Activated CD8-positive, alpha-beta memory T cell treated with anti-CD3 and anti-CD28 coated beads, Interleukin-2, amount 50 U/mL, for 4 hours (primary cell): ENCODE measurements at places on chromosomes 2 and 18.
A peak's percentile ranks its signal among the peaks of the same experiment; 100 is the strongest.

DNA sequence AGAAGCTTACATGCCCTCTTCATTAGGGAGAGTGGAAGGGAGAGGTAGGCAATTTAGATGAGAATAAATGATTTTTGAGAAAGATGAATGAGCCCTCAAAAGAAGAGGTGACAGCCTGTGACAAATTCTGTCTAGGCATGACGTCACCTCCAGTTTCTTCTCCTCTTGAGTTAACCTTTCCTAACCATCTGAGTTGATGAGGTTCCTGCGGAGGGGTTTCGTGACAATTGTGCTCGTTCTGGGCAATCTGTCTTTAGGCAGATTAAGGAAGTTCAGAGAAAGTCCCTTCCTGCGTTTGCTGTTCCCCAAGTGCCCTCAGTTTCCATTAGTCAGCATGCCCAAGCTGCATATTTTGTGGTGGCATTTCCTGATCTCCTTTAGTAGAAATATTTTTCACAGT is 640.2 kb upstream of the SYT4 start:
- DNase-seq = no peak

GRCh38 chr2:54422072-54422581 is 34.0 kb upstream of the SPTBN1 start:
- DNase-seq = peak; percentile 22

- no peak for DNase-seq
Observed at GRCh38 chr18:31778391-31778950, 17.8 kb upstream of the SLC25A52 start.

DNA sequence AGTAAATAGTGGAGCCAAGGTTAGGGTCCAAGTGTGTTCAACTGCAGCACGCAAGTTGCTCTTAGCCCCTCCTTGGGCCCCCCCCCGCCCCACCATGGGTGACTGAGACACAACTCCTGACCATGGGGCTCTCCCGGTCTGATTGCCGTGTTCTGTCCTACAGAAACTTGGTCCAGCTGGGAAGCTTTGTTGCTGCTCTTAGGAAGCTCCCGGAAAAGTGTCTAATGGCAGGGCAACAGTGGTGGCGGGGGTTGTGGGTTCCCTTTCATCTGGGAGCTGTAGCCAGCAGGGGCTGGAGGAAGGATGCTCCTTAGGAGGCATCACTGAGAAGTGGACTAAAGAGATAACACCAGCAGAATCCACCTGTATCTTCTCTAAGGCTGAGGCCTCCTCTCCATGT is 111.1 kb downstream of the CYP26B1 start:
- no peak for DNase-seq

- no peak for DNase-seq
Observed at GRCh38 chr2:175599966-175600831, 401.9 kb downstream of the LNPK start.

GRCh38 chr18:26621161-26622026 is 73.0 kb upstream of the KCTD1 start:
- DNase-seq = no peak

GRCh38 chr18:49023271-49023937 is 72.6 kb upstream of the SMAD7 start:
- no peak for DNase-seq

- DNase-seq = no peak
Observed at GRCh38 chr2:64376926-64377325, 77.0 kb upstream of the LGALSL start.

DNA sequence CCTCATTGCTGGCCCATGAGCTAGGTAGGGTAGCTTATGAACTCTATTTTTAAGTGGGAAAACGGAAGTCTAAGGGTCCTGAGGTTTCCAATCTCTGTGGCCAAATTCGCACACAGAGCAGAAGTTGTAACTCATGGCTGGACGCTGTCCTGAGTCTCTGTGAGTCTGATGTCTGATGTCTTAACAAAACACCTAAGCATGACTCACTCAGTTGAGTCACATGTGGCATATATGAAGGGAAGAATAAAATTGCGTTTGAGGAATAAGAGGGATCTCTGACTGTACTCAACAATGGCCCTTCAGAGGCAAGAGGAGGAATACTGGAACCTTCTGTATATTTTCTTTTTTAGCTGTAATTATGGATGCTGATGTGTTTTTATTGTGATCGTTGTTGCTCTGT is 569.7 kb downstream of the RIT2 start:
- no peak for DNase-seq

- DNase-seq = no peak
Observed at GRCh38 chr2:2587354-2587753, 256.3 kb upstream of the MYT1L start.

- DNase-seq = no peak
Observed at GRCh38 chr2:30223413-30223874, 7.9 kb upstream of the LBH start.

DNA sequence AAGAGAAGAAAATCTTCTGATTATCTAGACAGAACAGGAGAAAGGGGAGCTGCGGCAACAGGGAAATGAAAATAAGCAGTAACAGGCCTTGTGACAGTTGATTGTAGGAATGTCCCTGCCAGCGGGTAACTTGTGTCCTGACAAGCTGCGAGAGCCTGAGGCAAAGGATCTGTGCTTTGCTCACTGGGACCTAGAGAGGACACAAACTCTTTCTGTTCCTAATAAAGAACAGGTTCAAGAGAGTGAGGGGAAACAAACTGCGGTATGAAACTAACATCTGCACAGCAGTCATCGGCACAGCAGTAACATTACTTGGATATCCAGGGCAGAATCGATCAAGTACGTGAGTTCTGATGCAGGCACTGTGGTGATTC is 103.7 kb upstream of the THOC1 start:
- DNase-seq = no peak

DNA sequence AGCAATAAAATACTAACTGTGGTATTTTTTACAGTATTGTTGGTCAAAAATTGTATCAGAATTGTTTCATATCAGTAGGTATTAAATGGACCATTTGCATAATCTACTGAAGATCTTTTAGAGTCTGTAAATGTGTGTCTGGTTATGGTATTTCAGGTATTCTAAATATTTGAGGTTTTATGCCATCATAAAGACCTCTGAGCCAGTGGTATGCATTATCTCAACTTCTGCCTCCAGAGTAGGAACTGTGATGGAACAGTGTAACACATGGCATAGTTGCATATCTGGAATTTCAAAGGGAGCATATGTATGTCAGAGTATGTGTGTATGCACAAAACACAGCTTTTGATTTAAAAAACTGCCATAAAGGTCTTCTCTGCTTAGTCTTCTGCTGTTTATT is 15.4 kb downstream of the GREB1L start:
- DNase-seq = no peak

DNA sequence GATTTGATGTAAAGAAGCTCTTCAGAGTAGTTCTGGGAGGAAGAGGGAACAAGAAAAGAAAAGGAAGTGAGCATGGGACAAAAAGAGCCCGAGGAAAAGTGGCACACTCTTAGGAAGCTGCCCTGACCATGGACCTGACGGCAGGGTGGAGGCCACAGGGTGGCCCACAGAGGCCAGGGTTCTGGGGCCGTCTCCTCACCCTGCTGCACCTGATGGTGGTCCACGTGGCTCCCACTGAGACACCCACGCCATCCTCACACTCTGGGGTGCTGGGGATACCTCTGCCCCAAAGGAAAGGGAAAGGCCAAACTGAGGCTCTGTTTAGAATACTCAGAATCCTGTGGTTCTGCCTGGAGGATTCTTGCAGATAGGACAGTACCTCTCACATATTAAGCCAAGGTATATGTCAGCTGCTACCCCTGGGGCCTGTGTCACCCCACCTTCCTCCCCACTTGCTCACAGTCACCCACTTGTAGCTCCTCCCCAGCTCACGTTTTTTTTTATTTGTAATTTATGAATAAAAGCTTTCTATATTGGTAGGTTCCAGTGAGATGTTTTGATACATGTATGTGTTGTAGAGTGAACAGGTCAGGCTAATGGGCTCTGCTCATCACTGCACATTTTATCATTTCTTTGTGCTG is 171.1 kb downstream of the LDLRAD4 start:
- DNase-seq = no peak

GRCh38 chr2:30522421-30522820 is 75.4 kb downstream of the LCLAT1 start:
- DNase-seq = no peak

DNA sequence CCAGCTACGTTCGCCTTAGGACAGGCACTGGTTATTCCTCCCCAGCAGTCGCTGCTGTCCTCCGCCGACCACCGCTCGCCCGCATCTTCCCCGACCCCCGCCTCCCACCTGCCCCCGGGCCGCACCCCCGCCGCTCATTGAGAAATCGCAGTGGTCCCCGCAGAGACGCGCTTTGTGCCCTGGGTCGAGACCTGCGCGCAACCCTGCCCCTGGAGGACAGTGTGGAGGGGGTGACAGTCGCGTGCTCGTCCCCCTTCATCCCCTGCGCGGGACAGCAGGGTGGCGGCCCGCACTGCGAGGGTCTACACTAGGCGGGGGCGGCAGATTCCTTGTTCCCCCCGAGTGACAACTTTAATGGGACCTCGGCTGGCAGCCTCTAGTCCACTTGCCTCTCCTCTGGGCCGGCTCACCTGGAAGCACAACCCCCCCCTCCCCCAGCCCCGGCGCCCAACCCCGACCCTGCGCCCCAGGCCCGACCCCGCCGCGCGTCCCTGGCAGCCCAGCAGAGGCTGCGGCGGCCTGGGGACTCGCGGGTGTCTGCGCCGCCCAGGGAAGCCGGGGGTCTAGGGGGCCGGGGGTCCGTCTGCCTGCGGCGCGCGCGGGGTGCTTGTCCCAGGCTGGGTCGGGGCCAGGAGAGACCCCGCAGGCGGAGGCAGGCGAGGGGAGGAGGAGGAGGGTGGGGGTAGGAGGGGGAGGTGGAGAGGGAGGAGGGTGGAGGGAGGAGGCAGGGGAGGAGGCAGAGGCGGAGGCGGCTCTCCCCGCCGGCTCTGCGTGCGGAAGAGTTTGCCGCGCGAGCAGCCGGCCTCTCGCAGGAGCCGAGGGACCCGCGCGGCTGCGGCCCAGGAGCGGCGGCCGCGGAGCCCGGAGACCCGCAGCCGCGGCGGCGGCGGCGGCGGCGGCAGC is at the start of gene NPAS2:
Gene NPAS2 (plus strand): TSS at position 770 of the 903 bp plus-strand sequence. CDS start 84,616 bp downstream, outside the sequence.
- DNase-seq = peak; percentile 35

DNA sequence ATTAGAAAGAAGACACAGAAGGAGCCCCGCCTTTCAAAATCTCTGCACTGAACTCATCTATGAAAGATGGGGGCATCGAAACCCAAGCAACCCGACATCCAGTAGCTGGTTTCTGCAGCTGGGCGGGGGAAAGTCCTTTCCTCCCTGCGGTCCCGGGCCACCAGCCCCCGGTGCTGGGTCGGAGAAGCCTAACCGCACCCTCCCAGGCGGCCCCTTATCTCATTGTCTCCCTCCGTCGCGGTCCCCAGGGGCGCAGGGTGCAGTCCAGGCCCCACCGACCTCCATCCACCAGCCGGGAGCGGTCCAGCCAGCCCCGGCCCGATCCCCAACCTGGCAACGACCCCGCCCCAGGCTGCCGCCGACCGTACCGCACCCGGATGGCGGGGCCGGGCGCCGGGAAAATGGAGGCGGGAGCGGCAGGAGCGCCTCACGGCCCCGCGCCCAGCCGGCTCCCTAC is 452 bp downstream of the RAPH1 start:
- peak; percentile 28 for DNase-seq

- peak; percentile 32 for DNase-seq
Observed at GRCh38 chr2:134218930-134219658, 34.8 kb upstream of the MGAT5 start.

- no peak for DNase-seq
Observed at GRCh38 chr18:48238636-48239035, 170.5 kb downstream of the ZBTB7C start.

DNA sequence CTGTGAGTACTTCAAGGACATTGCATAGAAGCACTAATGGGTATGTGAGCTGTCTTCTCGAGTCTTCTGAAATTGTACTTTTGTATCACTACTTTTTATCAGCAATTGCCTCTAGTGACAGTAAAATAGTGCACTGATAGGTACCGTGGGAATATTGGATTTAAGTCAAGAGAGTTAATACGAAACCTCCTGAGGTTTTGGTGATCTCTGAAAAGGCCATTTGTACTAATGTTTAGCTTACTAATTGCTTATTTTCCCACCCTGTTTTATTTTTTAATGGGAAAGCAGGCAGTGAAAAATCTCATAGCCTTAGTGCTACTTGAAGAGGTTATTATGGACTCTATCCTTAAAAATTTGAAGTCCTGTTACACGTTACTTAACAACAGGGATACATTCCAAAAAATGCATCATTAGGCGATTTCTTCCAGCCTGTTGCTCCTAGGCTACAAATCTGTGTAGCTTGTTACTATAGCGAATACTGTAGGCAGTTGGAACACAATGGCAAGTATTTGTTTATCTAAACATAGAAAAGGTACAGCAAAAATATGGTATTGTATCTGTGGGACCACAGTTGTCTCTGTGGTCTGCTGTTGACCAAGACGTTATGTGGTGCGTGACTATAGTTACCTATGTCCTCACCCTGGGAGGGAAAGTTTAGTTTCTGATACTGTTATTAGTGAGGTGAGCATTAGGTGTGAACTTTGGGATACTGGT is 65.9 kb downstream of the CAB39 start:
- DNase-seq = no peak

GRCh38 chr2:47656715-47657600 is 126.0 kb upstream of the MSH6 start:
- no peak for DNase-seq
